Hematopoietic multipotent progenitor cell treated with erythropoietin and hydrocortisone succinate and interleukin-3 and kit ligand, for 4 days (in vitro differentiated cells): ENCODE measurements at places on chromosomes 11 and 22.

DNA sequence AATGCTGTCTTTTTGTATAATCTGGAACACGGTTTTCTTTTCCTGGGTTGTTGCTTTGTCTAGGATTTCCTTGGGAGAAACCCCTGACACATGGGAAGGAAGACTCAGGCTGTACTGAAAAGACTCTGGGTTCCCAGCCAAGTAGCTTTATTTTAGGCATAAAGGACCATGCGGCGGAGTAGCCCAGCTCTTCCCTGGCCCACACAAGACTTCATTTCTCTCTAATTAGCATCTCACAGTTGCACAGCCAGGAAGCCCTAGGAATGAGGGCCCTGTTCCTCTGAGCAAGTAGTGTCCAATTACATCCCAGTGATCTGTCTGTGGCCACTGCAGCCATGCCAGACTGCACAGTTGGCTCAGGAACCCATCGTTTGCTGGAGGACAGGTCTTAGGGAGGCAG is 319.5 kb downstream of the TENM4 start:
- no peak for DNase-seq

DNA sequence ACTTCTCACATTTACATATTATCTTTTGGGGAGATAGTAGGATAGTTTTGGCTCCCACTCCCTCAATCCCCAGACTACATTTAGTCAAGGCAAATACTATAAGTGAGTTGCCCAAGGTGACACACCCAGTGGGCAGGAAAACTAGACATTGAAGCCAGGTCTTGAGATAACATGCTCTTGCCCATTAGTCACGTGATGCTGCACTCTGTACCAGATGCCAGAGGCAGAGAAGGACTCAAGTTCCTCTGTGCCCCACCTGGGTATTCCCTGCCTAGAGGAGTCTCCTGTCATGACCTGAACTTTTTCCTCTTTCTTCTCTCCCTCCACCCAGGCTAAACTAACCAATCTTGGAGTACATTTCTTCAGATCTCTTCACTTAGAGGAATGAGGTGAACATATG is 484.9 kb downstream of the BUD13 start:
- DNase-seq, result no peak

DNA sequence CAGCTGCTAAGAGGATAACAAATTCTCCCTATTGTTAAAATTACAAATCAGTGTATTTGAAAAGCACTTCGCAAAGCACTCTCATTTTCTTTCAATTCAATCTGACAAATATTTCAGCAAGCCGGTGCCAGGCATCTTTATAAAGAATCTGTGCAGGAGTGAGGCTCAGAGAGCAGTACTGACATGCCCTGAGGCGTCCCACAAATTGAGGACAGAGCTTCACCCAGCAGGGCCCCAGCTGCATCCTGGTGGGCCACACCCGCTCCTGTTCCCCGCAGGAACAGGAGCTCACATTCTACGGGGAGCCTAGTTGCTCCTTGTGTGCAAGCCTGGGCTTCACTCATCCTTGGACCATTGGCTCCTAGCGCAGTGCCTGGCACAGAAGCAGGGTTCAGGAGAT is 60.9 kb upstream of the EIF3D start:
- DNase-seq, result no peak

GRCh38 chr22:50613291-50613981 is 12.8 kb downstream of the MAPK8IP2 start:
- DNase-seq, result no peak

DNA sequence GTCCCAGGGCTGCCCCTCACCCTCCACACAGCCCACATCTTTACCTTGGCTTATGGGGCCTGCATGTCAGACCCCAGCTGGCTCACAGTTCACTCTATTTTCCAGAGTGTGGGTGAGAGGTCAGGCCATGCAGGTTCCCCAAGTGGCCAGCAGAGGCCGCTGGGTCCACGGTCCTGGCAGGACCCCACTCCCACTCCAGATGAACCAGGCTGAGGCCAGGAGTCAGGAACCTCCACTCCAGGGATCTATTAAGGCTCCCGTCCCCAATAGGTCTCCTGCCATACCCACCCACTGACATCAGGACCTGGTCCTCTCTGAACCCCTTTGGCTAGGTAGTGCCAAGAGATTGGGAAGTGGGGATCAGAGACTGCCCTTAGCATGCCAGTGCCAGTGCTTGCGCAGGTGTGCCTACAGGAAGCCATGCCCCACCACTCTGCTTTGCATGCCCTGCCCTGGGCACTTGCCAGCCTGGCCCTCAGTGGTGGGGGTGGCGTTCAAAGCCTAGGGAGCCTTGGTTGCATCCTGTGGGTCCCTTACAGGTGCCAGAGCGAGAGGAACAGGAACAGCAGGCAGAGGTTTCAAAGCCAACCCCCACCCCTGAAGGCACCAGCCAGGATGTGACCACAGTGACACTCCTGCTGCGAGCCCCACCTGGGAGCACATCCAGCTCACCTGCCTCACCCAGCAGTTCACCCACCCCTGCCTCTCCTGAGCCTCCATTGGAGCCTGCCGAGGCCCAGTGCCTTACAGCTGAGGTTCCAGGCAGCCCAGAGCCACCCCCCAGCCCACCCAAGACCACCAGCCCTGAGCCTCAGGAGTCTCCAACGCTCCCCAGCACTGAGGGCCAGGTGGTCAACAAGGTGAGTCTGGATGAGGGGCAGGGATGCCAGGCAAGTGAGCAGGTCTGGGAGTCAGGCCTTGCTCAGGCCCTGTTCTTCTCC is 8.3 kb downstream of the SMTN start:
- peak; percentile 64 for DNase-seq

- DNase-seq, result no peak
These were observed 4.5 kb downstream of the OR10G7 start for GRCh38 chr11:124036666-124037065.

DNA sequence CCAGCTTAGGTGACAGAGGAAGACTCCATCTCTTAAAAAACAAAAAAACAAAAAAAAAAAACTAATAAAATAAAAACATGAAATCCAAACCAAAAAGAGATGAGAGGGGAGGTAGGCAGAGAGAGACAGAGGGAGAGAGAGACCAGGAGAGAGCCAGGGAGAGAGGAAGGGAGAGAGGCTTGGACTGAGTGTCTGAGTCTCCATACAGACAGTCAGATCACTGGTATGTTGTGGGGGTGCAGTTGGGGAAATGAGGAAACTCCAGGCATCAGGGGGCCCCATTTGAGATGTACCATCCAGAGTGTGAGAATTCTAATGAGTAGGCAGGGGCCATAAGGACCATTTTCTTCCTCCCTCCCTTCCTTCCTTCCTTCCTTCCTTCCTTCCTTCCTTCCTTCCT is 53.1 kb upstream of the SEPTIN5 start:
- DNase-seq, result no peak

DNA sequence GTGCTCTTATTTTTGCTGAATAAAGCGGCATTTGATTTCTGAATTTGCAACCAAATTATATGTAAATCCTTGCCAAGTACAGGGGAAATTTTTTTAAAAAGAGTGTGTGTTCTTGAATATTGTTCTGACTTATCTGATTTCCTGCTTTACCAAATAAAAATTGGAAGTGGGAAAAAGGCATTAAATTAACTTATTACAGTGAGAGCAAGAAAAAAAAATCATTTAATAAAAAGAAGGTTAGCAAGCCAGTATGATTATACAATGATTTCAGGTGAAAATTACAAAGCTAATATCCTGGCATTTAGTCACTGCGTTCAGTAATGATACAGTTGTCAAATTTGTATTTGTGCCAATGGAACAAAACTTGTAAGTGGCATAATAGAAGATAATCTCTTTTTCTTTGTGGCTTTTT is 82.1 kb upstream of the PPARA start:
- DNase-seq, result no peak

DNA sequence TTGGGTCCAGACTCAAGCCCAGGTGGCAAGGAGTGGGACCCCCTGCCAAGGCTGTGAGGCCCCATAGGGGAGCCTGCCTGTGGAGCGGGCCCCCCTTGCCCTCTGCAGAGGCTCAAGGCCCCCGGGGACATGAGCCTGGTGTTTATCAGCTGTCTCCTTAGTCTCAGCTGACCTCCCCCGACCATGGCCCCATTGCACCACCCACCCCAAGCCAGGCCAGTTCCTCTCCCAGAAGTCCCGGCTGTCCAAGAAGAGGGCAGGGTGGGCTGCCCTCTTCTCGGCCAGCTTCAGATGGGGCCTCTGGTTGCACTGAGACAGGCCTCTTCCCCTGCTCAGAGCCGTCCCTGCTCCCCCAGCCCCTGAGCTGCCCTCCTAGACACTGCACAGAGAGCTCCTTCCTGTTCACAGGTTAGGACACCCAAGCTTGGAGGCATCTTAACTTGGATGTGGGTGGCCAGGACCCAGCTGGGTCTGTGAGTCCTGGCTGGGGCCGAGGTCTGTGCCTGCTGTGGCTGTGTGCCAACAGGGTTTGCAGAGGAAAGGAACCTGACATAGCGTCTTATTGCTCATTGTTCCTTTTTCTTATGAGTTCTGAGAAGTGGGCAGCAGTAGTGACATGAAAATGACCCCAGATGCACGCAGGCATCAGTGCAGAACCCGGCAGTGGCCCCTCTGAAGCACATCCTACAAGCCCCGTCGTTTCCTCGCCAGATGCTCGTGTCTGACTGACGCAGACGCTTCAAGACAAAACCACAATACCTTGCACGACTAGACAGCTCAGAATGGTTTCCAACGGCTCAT is 5.4 kb downstream of the TRABD start:
- peak; percentile 93 for DNase-seq

GRCh38 chr22:30828187-30829155 is 133.8 kb downstream of the OSBP2 start:
- no peak for DNase-seq

GRCh38 chr11:62472063-62472884 is 53.4 kb downstream of the SCGB1A1 start:
- peak; percentile 53 for DNase-seq

DNA sequence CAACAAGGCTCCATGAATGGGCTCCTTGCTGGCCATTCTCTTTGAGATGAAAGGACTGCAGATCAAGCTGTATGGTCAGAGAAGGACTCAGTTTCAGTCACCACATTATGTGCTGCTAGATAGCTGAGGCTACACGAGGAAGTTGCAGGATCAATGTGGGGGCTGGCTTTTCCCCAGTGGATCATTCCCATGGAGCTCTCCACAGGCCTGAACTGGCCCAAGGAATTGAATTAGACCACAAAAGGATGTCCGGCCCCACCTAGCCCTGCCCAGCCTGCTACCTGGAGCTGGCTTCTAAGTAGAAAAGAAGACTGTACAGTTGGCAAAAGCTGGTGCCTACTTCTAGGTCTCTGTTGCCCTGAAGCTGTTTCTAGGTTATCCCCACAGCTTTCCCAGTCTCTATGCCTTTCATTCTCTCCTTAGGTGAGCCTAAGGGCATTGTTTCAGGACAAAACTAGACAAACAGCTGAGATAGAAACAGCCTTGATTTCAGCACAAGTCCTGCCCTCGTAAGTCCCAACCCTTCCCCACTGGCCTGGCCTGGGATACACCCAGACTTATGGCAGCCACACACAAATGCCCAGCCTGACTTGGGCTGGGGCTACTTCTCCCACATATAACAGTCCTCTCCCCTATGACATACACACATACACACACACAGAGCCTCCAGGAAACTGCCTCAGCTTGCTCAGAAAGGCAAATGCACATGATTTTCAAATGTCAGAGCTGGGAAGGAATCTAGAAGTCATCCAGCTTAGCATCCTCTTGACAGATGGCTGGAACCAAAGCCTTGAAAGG is 129.1 kb upstream of the NCAM1 start:
- no peak for DNase-seq
